Stimulated activated CD4-positive, alpha-beta T cell treated with anti-CD3 and anti-CD28 coated beads, Interleukin-15, amount 100 ng/mL, for 24 hours (primary cell): ENCODE measurements at places on chromosomes 11 and 22.

DNA sequence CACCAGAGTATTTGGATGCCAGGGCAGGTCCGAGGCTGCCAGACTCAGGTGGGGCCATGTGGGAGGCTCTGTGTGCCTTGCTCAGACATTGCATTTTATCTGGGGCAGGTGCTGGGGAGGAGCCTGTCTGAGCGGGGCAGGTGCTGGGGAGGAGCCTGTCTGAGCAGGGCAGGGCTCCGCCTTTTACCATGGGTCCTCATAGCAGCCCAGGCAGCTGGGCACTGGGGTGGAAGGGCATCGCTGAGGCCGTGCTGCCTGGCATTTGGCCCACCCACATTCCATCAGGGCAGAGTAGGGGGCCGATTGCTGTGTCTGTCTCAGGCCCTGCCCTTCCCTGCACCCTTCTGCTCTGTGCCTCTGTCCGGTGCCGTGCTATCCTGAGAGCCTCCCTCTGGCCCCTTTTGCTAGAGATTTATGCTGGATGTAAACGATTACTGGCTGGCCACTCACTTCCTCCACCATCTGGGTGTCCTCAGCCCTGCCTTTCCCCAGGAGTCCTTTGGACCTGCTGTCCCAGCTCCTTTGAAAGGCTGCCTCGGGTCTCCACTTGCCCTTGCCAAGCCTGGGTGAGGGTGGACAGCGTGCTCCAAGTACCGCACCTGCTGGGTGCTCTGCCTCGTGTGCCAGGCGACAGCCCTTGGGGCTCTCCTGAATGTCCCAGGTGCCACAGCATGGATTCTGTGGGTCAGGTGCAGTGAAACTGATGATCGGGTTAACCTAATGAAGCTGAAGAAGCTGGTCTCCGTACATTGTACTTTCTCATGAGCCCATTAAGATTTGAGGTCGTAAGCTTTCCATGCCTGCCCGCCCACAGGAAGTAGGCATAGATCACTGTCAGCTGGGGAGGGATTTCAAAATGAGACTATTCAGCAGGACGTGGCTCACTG lies 281.6 kb downstream of the TBC1D22A start:
- peak; percentile 16 for DNase-seq

DNA sequence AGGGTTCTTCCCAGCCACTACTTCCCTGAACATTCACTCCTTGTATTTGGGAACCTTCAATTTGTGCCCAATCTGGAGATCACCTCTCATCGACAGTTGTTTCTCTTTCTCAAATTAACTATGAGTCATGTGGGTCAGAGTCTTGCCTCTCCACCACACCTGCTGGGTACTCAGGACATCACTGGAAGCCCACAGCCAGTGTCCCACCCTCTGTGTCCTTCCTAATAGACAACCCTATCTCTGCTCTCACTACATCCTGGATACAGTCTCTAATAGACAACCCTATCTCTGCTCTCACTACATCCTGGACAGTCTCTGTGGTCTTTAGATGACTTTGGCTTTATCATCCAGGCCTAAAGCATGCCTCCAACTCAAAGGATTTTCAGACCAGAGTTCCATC lies 70.1 kb downstream of the ARL14EP start:
- no peak for DNase-seq

GRCh38 chr11:85027346-85027745 lies 599.8 kb downstream of the DLG2 start:
- no peak for DNase-seq

DNA sequence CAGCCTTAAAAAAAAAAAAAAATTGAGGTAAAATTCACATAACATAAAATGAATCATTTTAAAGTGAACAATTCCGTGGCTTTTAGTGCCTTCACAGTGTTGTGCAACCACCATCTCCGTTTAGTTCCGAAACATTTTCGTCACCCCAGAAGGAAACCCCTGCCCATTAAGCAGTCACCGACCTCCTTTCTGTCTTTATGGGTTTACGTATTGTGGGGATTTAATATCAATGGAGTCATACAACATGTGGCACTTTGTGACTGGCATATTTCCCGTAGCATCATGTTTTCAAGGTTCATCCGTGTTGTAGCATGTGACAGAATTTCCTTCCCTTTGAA lies 65.5 kb downstream of the BCR start:
- no peak for DNase-seq

- DNase-seq = no peak
Observed at GRCh38 chr11:124168796-124169195, 14.3 kb upstream of the OR10D3 start.

GRCh38 chr11:17703951-17704350 lies 15.4 kb upstream of the MYOD1 start:
- no peak for DNase-seq
